NCI-H1417 treated with DMSO at 0.1 percent for 48 hours (cell line): ENCODE measurements at places on chromosomes 4 and X.
A peak's percentile ranks its signal among the peaks of the same experiment; 100 is the strongest.

- no peak for DNase-seq
Observed at GRCh38 chr4:8728536-8729407, 136.2 kb downstream of the CPZ start.

DNA sequence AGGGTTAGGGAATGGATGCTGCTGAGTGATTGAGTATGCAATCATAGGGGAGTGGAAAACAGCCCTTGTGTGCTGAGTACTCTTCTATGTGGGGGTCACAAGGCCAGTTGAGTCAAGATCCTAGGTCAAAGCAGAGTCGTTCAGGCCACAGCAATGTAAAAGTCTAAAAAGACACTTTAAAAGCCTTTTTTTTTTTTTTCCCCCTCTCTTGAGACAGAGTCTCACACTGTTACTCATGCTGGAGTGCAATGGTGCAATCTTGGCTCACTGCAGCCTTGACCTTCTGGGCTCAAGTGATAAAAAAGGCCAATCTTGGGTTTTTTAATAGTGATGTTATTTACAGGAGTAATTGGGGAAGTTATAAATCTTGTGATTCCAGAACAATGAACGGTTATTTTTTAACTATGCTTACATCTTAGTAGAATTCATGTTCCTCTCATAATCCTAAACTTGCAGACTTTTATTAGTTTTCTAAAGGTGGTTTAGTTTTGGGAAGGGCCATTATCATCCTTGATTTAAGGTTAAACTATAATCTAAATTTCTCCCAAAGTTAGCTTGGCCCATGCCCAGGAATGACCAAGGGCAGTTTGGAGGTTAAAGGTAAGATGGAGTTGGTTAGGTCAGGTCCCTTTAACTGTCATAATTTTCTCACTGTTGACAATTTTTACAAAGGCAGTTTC, 82.2 kb upstream of the BMP2K start:
- DNase-seq: no peak

DNA sequence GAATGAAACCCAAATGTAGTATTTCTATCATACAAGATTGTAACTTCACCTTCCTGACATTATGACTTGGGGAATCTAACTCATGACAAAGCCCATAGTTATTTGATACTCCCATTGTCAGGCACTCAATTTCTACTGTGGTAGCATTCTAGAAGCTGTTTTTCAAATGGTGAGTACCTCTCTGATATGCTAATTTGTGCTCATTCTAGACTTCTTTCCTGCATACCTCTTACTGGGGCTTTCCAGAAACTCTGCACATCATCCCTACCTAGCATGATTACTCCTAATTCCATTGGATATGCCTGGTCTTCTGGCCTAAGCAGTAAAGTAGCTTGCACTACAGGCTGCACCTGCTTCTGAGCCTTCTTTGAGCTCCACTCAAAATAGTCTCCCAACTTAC, 50.4 kb upstream of the TMEM184C start:
- no peak for DNase-seq

DNA sequence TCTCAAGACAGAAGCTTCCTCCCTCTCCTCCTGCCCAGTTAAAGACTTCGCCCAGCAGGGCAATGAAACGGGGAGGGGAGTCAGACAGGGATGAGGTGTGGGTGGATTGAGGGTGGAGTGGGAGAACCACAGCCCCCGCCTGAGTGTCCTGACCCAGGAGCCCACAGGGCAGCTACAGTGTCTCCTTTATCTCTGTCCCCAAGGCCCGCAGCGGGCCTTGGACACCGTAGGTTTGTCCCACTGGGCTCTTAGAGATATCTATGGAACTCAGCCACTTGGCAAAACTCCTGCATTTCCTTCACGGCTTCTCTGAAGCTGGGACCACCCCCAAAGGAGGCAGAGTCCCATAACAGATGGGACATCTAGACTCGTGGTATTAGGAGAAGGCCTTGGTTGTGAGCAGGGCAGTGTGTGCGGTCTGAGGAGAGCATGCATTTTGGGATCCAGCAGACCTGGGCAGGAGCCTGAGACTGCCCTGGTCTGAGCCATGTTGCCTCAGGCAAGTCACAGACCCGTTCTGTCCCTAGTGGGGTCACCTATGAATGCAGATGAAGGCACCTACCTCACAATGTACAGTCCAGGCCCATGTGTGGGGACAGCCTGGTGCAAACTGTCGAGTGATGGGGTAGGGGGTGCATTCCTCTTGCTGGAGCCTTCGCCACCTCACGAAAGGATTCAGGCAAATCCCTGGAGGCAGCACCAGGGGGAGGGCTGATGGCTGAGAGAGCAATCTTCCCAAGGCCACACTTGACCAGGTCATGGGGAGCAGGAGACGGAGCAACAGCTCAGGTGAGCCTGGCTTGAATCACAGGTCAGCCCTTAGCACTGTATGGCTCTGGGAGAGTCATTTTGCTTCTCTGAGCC, 225.7 kb upstream of the PSAPL1 start:
- no peak for DNase-seq

GRCh38 chrX:51334276-51334675, 1.7 kb downstream of the NUDT10 start:
- DNase-seq: no peak

DNA sequence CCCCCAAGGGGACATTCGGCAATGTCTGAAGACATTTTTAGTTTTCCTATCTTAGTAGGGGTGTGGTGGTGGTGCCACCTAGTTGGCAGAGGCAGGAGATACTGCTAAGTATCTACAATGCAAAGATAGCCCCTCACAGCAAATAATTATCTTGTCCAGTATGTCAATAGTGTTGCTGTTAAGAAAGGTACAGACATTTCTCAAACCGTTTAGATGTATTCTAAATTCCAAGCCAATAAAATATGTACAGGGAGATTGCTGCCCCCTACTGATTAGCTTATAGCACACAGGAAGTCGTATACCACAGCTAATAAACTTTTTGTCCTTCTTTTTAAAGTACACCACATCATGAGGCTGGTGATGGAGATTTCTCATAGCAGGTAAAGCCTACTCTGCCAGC, 260.5 kb downstream of the TMA16 start:
- peak; percentile 16 for DNase-seq

GRCh38 chr4:182155806-182156205, 87.4 kb upstream of the TENM3 start:
- no peak for DNase-seq

- no peak for DNase-seq
Observed at GRCh38 chr4:151455212-151455611, 46.2 kb downstream of the FHIP1A start.

DNA sequence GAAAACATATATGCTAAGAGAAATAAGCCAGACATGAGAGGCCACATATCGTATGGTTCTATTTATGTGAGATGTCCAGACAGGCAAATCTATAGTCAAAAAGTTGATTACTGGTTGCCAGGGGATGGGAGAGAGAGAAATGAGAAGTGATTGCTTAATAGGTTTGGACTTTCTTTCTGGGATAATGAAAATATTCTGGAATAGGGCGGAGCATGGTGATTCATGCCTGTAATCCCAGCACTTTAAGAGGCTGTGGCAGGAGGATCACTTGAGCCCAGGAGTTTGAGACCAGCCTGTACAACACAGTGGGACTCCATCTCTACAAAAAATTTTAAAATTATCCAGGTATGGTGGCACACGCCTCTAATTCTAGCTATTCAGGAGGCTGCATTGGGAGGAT, 22.4 kb downstream of the RBM47 start:
- DNase-seq: no peak

GRCh38 chr4:83251447-83251830, 33.2 kb downstream of the COQ2 start:
- no peak for DNase-seq

GRCh38 chrX:153780678-153781427, at the start of gene SRPK3:
Gene SRPK3, plus strand, starts transcription at chrX:153781041. Its CDS starts 46 bp downstream, at chrX:153781087.
- DNase-seq: no peak

DNA sequence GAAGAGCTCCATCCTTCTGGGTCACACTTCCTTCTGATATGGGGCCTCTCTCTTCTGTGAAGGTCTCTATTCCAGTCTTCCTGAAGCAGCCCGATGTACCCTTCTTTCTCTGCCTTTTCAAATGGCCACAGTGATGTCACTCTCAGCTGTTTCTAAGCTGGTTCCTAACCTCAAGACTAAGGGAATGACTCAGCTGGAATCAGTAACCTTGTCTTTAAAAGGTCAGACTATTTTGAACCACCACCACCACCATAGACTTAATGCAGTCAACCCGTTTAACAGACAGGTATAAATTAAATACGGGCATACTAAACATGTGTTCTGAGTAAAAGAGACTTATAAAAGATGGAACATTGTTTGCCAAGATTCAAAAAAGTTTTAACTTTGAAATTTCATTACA, 121.0 kb downstream of the PPA2 start:
- no peak for DNase-seq

GRCh38 chr4:140213116-140213515, 59.1 kb upstream of the MAML3 start:
- no peak for DNase-seq

DNA sequence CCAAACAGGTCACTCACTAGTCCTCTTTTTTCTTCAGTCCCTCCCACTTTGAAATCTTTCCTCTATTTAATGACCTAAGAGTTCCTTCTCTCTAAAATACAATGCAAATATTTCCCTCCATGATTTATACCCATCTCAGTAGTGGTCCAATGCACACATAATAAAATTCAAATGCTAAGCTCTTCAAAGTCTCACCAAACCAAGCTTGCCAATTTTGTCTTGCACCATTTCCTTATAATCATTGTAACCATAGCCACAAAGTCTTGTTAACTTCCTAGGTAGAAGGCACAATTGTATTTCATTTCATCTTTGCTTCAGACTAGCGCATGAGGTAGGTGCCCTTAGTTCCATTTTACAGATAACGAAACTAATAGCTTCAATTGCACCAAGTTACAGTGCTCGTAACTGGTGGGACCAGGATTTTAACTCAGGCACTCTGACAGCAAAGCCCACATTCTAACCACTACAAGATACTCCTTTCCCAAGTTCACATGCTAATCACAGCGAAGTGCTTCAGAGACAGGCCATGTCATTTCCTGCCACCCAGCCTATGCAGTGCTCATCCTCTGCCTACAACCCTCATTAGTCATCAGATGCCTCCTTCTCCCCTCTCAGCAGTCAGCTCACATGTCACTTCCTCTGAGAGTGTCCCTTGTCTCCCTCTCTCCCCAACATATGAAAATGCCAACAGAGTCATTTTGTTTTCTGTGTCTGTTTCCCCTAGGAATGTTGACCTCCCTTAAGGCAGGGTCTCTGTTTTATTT, 66.9 kb upstream of the PPARGC1A start:
- no peak for DNase-seq

GRCh38 chrX:111264385-111264784, 5.9 kb downstream of the CAPN6 start:
- DNase-seq: no peak

DNA sequence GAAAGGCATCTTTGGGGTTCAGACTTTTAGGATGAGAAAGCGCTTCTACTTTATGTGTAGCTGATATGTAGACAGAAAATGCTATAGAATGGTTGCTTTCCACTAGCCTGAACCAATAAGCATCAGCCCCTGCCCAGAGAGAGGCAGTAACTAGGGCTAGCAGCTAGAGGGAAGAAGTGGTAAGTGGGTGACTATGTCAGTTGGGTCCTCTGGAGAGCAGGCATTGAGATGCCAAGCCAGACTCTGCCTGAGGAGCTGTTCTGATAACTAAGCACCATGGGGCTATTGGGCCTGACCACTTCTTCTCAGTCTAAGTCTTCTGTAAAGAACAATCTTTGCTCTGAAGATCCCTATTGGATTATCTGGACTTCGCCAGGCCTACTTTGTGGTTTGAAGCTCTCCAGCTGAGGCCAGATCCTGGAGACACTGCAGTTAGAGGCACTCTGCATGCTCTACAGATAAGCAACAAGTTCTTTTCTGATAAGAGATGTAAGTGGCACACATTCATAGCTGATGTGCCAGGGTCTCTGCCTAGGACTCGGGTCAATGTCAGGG, 146.1 kb downstream of the RBM46 start:
- DNase-seq: no peak

- no peak for DNase-seq
Observed at GRCh38 chr4:166538491-166539005, 665.5 kb downstream of the TLL1 start.

DNA sequence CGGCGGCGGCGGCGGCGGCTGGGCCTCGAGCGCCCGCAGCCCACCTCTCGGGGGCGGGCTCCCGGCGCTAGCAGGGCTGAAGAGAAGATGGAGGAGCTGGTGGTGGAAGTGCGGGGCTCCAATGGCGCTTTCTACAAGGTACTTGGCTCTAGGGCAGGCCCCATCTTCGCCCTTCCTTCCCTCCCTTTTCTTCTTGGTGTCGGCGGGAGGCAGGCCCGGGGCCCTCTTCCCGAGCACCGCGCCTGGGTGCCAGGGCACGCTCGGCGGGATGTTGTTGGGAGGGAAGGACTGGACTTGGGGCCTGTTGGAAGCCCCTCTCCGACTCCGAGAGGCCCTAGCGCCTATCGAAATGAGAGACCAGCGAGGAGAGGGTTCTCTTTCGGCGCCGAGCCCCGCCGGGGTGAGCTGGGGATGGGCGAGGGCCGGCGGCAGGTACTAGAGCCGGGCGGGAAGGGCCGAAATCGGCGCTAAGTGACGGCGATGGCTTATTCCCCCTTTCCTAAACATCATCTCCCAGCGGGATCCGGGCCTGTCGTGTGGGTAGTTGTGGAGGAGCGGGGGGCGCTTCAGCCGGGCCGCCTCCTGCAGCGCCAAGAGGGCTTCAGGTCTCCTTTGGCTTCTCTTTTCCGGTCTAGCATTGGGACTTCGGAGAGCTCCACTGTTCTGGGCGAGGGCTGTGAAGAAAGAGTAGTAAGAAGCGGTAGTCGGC, 528 bp downstream of the FMR1 start:
- no peak for DNase-seq

DNA sequence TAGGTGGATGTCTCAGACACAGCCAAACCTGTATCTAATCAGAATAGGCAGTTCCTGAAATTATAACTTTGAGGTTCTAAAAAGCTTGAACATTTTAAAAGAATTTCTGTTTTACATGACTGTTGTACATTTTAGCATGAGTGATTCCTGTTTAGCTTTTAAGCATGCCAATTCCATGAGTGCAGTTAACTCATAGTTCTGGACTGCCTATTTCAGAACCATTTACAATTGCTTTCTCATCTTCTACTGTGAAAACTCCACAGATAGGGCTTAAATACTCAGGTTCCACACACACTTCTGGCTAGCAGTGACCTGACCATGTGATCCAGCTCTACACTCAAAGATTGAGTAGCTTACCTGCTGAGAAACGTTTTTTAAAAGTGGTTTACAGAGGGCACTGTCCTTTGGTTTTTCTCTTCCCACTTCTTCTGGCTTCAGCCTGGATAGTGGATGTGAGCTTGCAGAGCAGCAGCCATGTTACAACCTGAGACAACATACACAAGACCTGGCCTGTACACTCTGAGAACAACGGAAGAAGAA, 280.8 kb downstream of the ANKRD50 start:
- no peak for DNase-seq

DNA sequence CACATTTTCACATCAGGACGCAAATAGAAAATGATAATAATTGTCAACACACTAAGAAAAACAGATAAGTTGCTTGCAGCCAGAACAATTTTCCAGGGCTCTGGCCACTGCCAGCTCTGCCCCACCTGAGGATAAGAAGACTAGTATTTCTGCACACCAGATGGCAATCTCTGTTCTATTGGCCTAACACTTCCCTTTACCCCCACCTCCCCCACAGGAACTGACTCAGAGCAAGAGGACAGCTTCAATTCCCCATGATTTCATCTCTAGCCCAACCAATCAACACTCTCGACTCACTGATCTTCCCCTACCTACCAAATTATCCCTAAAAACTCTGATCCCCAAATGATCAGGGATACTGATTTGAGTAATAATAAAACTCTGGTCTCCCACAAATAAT, 164.0 kb downstream of the SMARCA1 start:
- DNase-seq: no peak
